Right renal pelvis (tissue), 4 donors: ENCODE measurements at places on chromosomes 7 and 10.

DNA sequence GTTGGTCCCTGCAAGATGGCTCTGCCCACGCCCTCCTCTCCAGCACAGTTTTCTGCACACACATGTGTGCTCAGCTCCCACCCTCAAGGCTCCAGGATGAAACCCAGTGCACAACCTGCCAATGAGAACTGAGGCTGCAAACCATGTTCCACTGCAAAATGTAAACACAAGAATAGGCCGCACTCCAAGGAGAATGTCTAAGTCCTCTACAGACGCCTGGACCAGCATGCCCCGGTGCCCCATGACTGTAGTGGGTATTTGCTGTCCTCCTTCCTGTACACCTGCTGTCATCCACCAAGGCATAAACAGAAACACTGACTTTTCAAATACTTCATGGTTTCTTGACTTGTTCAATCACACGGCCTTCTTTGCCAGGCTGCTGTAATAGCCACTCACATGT, 72.6 kb downstream of the COBL start:
- DNase-seq = no peak

DNA sequence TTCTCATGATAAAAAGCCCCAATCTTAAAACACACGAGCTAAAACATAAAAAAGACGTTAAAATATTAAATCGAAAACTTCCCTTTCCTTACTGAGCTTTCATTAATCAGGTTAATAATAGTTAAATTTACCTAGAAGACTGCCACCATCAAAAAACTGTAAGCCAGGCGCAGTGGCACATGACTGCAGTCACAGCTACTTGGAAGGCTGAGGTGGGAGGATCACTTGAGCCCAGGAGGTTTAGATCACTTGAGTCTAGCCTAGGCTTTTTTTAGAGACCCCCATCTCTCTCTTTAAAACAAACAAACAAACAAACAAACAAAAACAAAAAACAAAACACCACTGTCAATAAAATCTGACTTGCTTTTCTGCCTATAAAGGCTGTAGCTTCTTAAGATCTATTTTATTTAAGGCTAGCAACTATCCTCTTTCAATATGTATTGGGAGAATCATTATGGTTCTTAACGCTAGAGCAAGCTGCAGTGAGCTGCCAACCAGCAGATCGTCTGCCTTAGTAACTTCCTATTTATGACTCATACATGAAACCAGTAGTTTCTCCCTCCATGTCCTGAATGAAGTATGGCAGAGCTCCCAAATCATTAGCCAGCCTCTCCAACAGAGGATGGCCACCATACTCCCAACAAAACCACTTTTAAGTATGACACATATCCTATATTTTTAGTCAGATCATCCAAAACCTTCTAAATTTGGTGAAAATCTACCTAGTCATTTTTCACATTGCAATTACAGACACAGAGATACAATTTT, 163.7 kb downstream of the SRPK2 start:
- DNase-seq = no peak

DNA sequence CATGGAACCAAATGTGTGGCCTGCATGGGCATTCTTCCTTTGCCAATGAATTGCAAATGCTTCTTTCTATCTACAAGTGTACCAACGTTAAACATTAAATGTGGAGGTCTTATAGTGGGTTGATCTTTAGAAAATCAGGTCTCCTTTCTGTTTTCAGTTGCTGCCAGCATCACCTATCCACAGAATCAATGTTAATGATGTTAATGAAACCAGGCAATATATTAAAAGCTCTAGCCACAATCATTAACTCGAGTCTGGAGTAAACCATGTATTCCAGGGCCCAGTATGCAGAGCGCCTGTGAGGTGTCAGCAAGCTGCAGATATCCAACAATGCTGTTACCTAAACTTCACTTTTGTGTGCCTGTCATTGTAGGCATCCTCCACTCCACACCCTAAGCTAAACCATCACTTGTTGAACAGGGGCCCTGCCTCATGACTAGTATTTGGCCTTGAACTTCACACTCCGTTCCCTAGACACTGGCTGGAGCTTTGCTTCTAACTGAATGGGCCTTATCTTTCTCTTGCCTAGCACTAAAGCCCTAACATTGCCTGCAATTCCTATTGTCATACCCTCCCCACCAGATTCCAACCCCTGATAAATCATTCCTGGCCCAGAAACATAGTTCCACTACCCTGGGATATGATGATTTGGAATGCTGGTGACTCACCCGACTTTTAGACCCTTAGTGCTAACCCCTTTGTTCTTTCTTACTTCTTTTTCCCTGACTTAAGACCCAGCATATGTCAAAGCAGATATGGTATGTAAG, 24.3 kb upstream of the ITGB8 start:
- DNase-seq = no peak

DNA sequence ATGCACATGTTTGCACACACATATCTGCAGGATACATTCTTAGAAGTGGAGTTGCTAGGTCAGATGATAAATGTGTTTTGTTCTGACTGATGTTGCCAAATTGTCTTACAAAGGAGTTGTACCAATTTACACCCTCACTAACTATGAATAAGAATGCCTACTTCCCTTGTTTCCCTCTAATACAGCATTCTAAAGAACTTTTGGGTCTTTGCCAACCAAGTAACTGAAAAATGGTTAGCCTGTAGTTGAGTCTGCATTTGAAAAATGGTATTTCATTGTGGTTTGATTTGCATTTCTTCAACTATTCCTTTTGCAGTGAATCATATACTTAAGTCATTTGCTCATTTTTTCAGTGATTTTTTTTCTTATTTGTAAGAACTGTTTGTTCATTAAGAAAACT, 48.4 kb downstream of the TMEM26 start:
- DNase-seq = no peak

DNA sequence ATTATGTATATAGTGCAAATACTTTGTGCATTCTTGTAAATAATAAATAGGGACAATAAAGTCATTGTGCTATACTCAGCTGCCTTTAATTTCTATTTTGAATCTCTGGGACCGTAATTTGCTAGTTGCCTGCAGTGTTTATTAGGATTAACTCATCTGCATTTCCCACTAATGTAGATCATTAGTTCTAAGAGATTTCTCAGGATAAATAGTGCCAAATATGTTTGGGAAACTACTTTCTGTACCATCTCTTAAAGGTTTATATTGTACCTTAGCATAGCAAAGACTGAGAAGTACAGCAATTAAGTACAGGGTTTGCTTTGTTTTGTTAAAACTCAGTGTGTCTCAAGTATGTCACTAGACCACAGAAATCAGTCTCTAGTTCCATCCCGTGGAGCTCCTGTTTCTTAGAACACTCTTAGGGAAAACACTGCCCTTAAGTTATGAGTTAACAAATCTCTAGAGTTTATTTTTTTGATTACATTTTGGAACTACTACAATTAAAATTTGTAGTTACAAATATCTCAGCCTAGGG, 26.0 kb downstream of the ADD3 start:
- no peak for DNase-seq

GRCh38 chr7:82359426-82359825, 84.2 kb downstream of the CACNA2D1 start:
- DNase-seq = no peak

GRCh38 chr10:48364659-48365405, 58.4 kb downstream of the MAPK8 start:
- DNase-seq = no peak

DNA sequence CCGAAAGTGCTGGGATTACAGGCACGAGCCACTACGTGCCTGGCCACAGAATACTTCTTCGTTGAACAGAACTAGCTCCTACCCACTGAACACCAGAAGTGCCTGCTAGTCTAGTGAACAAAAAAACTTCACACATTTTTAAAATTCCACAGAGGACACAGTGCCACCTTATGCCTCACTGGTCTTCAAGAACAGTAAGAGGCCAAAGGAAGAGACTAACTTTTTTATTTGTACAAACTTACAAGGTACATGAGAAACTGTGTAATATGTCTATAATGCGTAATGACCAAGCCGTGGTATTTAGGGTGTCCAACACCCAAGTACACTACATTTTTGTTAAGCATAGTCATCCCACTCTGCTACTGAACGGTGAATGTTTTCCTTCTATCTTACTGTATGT, 144.4 kb upstream of the PTER start:
- no peak for DNase-seq

- no peak for DNase-seq
Measured at GRCh38 chr7:140005754-140006503, 56.8 kb downstream of the PARP12 start.
